ENCODE measurements at places on chromosomes 4 and X.

DNA sequence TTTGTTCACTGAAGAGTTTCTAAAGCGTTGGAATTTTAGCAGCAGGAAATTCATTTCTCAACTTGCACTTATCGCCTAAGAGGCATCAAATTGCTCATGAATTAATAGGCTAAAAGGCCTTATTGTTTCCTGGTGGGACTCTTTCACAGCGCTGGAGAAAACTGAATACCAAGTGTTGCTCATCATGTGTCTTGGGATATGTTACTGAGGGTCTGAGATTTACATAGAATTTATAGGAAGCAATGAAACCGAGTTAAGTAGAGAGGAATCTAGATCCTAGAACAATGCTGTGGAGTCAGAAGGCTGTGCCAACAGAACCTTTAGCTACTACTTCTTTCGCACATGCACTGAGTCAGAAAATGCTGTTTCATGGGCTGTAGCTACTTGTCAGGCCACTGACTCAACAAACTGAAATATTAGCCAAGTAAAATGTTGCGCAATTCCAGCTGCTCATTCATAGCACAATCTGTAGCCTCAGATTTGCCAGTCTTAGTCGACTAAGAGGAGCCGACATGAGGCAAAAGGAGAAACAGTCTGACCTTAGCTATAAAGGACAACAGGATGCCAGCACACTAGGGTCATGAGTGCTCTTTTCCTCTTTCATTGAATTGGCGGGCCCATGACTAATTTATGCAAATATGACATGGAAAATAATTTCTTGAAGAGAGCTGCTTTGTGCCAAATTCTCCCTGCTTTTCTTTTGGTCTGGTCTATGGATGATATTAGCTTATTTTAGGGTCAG lies 35.9 kb upstream of the CXCL8 start:
- peak; percentile 95 for DNase-seq

GRCh38 chrX:110003167-110004156 lies 548 bp downstream of the TMEM164 start:
- DNase-seq, result peak; percentile 23

GRCh38 chr4:498328-498904 lies 540 bp downstream of the ZNF721 start:
- DNase-seq, result no peak

DNA sequence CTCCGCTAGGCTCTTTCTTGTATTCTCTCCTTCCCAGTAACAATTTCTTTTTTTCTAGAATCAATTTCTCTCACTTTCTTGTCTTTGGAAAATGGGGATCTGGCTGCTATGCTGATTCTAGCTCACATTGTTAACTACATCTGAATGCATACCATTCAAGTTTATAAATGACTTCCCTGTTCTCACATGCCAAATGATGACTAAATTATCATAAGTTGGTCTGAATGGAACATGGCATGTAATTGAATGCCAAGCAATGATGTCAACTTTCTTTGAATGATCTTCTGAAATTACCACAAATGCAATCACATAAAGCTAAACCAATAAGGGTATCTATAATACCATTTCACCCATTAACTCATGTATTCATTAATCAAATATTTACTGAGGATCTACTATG lies 2.7 kb upstream of the ITM2A start:
- no peak for DNase-seq

DNA sequence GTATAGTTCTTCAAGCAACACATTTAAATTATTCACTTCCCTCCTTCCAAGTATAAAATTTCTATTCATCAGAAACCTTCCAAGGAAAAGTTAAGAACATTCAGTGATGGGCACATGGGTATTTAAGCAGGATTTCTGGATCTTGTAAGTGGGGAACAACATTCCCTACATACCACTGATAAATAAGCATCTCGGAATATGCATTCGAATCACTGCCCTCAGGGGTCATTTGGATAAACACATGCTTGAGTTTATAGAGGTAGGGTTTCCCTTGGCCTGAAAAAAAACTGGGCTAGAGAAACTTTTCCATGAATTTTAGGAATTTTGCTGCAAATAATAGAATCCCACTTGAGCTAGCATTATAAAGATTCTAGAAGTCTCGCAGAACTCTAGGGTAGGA lies 143.9 kb downstream of the SOX3 start:
- DNase-seq, result no peak

DNA sequence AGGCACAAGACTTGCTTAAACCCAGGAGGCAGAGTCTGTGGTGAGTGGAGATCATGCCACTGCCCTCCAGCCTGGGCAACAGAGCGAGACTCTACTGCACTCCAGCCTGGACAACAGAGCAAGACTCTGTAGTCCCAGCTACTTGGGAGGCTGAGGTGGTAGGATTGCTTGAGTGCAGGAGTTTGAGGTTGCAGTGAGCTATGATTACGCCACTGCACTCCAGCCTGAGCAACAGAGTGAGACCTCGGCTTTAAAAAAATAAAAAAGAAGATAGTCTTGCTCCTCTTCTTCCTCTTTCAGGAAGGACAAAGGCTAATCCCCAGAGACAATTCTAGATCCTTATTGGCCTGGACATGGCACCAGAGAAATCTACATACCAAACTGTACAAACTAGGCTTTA lies 5.7 kb upstream of the PPEF2 start:
- no peak for DNase-seq

DNA sequence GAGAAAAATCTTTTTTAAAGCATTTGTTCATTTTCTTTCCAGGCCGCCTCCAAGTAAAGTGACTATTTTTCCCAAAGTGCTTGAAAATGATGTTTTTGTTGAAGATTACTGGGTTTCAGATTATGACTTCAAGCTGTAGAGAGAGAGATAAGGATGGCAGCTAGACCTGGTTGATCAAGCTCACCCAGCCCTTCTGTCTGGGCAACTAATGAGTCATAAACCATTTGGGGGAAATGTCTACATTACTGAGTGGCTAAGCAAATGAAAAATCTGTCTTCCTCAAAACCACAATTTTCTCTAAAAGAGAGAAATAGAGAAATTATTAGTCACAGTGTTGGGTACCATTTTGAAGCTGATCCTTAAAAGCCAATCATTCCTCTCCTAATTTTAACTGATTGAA lies 355.4 kb upstream of the CPEB2 start:
- DNase-seq, result peak; percentile 16

GRCh38 chrX:48677516-48677915 lies 6.1 kb upstream of the WAS start:
- DNase-seq, result no peak

DNA sequence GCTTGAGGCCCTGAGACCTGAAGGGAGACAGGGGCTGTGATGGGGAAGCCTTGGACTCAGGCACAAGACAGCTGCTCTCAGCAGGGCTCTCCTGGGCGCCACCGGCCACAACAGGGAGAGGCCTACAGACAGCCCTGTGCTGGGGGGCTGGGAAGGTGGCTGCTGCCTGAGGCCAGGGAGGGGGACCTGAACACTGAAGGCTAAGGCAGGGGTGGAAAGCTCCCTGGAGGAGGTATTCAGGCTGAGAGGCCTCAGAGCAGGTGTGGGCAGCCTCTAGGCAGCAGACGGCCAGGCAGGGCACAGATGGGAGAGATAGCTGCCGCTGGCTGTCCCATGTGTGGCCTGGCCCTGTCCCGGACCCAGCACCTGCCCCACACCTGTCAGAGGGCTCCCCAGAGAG lies 33.0 kb downstream of the TACC3 start:
- no peak for DNase-seq

GRCh38 chrX:40388441-40388840 lies 192.3 kb upstream of the ATP6AP2 start:
- DNase-seq, result no peak

DNA sequence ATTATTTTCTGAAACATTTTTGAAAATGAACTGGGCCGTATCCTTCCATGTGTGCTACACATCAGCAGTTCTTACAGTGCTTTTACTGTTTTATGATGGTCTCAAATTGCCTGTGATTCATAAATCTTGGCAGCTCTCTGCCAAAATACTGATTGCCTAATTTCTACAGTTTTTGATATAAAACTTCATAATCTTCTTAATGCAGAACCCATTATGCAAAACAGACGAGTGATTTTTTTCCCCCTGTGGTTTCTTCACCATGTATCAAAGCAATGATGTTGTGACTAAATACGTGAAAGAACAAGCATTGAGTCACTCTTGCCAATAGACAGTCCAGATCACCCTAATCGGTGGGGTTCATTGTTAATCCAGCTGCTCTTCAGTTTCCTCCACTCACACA lies 156.4 kb upstream of the WDR1 start:
- DNase-seq, result no peak

DNA sequence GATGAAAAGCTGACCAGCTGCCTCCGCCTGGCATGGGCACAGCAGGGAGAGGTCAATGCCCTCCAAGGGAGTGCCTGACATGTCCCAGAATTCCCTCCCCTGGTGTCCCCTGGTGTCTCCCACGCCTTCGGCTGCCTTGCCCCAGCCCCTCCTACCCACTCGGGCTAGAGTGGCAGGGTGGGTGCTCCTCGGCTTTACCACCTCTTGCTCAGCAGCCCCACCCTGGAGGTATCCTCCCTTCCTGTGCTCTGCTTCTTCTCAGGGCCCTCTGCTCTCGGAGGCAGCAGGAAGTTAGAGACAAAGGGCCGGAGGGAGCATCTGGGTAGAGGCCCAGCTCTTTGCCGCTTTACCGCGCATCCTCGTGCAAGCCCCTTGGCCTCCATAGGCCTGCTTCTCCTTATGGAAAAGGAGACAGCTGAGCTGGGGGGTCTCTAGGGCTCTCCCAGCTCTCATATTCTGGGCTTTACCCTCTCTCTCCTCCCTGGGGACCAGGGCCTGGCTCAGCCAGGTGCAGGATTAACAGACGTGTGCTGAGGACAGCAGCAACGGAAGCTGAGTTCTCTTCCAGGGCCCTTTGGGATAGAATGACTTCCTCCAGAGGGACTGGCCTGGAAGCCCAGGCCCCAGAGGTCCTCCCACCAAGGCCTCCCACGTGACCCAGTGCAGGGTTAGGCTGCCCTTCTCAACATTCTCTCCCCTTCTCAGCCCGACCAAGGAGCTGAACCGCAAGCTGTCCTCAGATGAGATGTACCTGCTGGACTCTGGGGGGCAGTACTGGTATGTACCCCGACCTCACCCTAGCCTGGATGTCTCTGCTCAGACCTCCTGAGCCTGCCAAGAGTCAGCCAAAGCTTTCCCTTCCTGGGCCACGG lies 17.2 kb downstream of the XPNPEP2 start:
- no peak for DNase-seq

DNA sequence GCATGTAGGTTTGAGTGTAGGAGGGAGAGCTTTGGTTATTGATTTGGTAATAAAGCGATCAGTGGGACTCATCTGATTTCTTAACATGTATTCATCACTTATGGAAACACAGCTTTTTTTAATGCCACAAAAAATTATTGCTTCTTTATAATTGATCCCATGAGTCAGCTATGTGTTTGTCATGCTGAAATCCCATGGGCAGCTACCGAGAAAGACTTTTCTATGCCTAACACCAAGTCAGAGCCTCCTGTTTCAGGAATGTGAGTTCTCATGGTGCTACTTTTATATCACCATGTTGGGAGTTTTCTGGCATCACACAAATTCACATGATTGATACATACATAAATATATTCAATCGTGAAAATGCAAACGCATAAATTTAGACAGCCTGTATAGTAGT lies 165.7 kb downstream of the RAPGEF2 start:
- no peak for DNase-seq

DNA sequence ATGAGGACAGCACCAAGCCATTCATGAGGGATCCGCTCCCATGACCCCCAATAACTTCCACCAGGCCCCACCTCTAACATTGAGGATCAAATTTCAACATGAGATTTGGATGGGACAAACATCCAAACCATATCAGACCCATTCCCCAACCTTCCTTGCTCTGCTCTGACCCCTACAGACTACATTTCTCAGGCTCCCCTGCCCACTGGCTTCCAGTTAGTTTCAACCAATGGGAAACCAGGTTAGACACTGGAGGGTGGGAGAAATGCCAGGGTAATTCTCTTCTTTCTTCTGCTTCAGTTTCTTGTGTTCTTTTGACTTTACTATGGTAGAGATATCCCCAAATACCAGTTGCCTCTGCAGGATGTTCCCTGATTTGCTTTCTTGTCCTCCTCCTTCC lies 125.7 kb downstream of the CLCN4 start:
- DNase-seq, result no peak

- DNase-seq, result no peak
These were observed 223.2 kb upstream of the TEX13C start for GRCh38 chrX:125096469-125096868.

DNA sequence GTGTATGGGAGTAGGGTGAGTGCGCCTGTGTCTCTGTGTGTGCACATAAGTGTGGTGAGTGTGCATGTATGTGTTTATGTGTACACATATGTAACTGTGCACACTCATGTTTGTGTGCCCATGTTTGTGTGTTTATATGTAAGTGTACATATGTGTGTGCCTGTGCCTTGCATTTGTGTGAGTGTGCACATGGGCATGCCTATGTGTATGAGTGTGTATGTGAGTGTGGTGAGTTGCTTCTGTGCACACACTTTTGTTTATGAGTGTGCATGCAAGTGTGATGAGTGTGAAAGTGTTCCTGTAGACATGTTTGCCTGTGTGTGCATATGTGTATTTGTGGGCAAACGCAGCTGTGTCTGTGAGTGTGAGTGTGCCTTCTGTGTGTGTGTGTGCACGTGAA lies 7.2 kb downstream of the IL9R start:
- no peak for DNase-seq

DNA sequence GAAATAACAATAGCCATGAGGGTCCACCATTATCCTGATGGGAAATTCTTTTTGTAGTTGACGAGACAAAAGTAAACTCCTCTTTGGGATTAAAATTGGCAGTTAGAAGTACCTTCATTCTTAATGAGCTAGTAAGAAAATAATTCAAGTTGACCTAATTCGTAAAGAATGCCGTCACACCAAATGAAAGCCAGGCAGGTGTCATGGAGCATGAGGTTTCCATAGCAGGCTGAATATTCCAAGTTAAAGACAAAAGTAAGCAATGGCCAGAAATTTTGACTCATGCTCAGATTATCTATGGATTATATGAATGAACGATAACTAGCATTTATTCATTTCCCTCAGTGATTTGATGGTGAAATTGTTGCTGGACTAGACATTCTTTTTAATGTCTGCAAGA lies 192.2 kb upstream of the FAT1 start:
- DNase-seq, result no peak

DNA sequence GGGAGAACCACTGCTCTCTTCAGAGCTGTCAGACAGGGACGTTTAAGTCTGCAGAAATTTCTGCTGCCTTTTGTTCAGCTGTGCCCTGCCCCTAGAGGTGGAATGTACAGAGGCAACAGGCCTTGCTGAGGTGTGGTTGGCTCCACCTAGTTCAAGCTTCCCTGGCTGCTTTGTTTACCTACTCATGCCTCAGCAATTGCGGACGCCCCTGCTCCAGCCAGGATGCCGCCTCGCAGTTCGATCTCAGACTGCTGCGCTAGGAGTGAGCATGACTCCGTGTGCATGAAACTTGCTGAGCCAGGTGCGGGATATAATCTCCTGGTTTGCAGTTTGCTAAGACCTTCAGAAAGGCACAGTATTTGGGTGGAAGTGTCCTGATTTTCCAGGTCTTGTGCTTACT lies 70.9 kb downstream of the MAGEB5 start:
- no peak for DNase-seq
